BJ (cell line): ENCODE measurements at places on chromosomes 11 and 22.

GRCh38 chr22:25370322-25370721, 150.9 kb downstream of the CRYBB2 start:
- no peak for DNase-seq

DNA sequence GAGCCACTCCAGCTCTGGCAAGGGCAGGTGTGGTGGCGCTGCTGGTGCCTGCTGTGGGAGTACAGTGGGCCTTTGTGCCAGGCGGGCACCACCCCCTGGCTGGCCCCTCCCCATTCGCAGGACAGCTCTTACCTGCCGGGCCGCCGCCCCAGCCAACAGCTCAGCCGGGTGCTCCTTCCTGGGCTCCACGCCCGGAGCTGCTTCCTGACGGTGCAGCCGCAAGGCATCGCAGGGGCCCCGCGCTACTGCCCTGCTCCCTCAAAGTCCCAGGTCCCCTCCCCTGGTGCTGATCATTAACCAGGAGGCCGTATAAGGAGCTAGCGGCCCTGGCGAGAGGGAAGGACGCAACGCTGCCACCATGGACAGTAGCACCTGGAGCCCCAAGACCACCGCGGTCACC, at the start of gene SLC5A1:
TSS of gene SLC5A1 (plus strand) at position 338 of the 400 bp plus-strand sequence. CDS start at position 359, 21 bp downstream.
- DNase-seq, result no peak

DNA sequence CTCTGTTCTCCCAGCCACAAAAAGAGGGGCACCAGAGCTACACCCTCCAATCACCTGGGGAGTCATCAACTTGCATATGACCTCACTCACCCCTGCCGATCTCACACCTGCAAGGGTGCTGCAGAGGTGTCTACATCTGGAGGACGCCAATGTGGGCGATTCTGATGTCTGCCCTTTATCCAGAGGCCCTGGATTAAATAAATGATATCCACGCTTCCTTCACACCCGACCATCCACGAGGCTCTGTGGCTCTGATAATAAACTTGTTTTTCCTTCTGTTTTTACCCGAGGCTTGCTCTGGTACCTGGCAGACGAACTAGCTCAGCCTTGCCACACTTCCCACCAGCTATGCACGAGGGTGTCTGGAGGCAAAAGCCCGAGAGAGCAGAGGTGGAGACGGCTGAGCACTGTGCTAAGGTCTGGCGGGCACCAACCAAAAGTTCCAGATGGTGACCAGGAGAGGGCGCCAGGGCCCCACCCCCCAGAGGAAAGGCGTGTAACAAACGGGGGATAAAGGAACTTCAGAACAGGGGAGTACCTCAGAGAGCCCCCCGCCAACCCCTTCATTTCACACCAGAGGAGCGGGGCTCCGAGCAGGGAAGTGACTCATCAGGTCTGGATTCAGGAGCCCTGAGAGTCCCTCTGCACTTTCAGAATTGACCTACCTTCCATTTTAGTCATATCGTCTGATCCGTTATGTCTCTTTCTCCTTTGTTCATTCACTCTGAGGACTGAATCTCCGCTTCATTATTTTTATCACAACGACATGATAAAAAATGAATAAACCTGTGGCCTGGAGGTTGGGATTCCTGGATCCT, 13.5 kb downstream of the SCN3B start:
- DNase-seq, result no peak

DNA sequence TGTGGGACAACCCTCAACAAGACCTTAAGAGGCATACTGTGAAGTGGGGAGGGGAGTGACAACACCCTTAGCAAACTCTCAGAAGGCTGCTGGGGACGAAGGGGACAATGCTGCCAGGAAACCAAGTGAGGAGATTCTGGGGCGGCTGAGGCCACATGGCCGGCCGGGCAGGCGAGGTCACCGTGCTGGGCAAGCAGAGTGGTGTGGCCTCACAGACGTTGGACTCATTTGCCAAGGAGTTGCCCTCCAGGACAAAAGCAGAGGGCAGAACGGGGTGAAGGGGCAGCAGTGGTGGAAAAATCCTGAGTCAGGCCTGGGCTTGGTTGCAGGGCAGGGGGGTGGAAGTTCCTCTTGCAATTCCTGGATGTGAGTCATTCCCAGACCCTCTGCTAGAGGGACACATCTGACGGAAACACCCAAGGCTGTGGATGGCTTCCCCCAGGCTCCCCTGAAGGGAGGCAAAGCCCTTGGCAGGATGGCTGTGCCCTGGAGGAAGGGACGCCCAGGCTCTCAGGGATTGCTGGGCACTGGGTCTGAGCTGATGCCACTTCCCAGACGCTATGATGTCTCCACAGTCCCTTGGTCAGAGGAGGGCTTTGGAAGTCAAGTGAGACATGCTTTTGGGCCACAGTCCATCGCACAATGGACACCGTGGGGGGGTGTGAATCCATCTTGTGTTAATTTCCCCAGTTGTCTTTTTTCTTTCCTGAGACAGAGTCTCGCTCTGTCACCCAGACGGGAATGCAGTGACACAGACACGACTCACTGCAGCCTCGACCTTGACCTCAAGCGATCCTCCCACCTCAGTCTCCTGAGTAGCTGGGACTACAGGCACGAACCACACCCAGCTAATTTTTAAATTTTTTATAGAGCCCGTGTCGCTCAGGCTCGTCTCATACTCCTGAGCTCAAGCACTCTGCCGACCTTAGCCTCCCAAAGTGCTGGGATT, 16.2 kb upstream of the SHANK3 start:
- DNase-seq, result no peak

- DNase-seq, result no peak
Observed at GRCh38 chr11:86783661-86784060, 16.7 kb upstream of the PRSS23 start.

DNA sequence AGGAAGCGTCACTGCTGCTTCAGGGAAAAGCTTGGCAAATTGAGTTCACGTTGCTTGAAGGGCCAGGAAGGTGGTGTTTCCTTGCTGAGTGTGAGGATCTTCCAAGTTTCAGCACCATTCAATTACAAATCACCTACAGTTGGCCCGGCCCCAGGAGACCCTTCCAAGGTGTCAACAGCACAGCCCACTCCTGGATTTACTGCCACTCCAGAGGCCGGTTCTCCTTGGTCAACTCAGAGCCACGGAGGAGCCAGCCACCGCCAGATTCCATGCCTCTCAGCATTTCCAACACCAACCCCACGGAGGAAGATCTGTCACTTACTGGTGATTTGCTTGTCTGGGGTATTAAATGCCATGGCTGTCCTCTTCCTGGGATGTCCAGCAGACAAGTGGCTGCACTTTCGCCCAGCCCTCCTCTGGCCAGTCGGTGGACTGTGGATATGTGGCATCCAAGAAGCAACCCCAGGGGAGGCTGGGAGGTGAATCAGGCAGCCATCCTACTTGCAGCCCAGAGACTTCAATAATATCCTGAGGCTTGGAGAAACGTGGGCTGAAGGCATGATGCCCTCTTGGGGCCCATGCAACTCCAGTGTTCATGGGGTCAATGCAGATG, 74.1 kb upstream of the SHANK2 start:
- no peak for DNase-seq

DNA sequence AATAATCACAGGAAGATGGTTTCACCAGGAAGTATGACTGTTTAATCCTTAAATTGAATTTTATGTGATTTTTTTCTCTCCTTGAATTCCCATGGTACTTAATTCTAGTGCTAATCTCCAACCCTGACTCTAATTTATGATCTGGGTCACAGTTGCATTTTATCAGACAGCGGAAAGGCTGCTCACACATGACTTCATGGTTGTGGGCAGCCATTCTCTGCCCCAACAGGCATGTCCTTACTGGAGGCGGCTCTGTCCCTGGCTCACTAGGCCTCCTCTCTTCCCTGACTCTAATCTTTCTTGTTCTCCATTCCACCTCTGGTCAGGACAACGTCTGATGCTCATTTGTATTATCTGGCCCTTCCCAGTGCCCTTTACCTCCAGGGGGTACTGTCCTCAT, 184.4 kb downstream of the CHST1 start:
- no peak for DNase-seq

DNA sequence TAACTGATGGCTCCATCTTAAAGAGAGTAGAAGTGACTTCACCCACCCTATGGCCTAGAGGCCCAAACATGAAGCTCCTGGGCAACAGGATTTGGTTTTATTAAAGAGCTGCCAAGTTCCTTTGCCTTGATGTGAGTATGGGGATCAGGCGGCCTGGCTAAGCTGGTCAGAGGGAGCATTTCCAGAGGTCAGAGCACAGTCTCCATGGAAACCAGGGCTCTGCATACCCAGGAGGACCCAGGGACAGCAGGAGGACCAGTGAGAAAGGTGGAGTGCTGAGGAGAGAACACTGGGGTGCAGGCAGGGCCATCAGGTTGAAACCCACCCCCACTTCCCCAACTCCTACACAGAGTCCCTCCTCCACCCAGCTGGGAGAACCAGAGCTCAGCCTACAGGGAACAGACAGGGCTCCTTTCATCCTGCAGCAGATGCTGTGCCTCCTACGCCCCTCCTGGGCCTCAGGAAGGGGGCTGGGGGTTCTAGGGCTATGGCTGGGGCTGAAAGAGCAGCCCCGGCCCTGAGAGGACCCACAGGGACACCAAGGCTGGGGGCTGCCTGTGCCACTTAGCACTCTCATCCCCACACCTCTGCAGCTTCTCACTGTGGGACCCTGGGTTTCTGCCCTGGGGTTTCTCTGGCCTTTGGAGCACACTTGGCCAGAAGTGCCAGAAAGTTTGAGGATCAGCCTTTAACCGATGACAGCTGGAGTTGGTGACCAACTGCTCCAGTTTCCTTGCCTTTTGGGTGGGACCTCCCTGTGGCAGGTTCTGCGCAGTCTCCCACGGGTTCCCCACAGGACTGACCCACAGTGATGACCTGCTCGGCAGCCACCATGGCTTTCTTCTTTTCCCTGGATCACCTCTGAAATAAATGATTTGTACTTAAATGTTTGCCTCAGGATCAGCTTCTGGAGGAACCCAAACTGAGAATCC, 13.8 kb upstream of the P2RY6 start:
- DNase-seq, result no peak

DNA sequence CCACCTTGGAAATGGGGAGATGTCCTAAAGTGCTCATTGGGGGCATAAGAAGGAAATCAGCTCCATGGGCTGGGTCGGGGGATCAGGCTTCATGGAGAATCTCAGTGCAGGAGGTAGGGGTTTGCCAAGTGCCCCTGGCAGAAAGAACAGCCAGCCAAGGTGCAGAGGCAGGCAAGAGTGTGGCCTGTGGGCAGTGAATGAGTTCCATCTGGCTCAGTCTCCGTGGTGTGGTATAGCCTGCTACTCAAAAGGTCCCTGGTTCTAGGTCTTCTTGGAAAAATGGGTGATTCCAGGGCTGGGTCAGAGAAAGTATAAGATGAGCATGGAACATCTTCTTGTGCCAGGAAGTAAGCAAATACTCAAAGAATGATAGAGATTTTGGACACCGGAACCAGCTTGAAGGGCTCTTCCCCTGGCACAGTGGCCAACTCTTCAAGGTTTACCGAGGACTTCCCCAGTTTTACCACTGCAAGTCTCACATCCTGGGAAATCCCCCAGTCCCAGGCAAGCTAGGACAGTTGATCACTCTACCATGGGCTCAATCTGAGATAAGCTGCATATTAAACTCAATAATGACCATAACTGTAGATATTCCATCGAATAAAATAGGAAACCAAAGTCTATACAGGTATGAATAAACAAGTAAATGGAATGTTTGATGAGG, 10.6 kb upstream of the ARAP1 start:
- no peak for DNase-seq

- DNase-seq, result no peak
Observed at GRCh38 chr22:21450320-21450831, 16.8 kb upstream of the TMEM191C start.

GRCh38 chr22:50189849-50190181, 4.1 kb downstream of the TRABD start:
- no peak for DNase-seq

- no peak for DNase-seq
Observed at GRCh38 chr11:9057888-9058287, 33.5 kb downstream of the SCUBE2 start.

DNA sequence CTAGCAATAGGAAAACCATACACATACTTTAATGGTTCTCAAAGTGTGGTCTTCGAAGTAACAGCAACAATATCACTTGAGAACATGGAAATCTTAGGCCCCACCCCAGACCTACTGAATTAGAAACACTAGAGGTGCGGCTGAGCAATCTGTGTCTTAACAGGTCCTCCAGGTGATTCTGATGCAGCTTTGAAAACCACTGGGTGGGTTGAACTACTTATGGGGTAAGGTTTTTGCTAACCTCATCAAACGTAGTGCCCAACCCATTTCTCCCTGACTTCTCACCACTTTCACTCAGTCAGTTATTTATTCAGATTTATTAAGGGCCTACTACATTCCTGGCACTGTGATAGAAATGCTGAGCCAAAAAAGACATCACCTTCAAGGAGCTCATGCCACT, 3.7 kb downstream of the MPZL2 start:
- no peak for DNase-seq

- no peak for DNase-seq
Observed at GRCh38 chr11:35935390-35935789, 8.5 kb upstream of the LDLRAD3 start.

DNA sequence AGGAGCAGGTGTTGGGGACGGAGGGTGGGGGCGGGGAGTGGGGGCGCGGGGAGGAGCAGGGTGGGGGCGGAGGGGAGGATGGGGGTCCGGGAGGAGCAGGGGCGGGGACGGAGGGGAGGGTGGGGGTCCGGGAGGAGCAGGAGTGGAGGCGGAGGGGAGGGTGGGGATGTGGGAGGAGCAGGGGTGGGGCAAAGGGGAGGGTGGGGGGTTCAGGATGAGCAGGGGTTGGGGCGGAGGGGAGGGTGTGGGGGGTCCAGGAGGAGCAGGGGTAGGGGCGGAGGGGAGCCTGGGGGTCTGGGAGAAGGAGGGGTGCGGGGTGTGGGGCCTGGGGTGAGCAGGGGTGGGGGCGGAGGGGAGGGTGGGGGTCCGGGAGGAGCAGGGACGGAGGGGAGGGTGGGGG, 17.1 kb downstream of the CRELD2 start:
- no peak for DNase-seq

DNA sequence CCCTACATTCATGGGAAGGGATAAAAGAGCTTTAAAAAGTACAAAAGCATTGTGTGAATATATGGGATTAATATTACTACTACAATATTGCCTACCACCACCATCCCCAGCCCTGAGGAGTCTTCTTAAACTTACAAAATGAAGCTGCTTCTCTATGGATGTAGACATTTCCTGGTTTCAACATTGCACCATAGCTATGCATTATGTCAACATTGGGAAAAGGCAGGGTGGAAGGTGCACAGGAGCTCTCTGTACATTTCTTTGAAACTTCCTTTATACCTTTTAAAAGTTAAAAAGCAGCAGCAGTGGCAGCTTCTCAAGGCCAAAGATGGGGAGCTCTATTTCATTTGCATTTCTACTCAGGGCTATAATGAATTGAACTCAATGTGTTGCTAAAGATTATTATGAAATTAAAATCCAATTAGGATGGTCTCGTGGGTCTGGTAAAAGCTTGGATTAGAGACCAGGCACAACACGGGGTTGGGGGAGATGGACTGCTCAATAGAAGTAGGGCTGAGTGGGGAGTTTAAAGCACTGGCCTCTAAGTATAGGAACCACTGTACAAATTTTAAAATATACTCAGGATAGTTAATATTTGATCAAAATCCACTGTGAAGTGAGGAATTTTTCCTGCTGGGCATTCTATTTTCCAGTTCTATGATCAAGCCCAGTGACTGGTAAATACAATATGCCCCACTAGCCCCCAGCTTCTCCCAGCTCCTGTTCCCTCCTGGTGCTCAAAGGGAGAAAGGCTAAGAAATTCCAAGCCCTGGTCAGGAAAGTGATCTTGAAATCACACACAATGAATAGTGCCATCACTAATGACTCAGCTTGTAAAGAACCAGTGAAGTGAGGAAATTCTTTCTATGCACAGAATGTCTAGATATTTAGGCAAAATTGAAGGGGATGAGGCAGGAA, 362.7 kb upstream of the CCDC90B start:
- DNase-seq, result no peak
